Stimulated activated CD4-positive, alpha-beta T cell treated with anti-CD3 and anti-CD28 coated beads, Interleukin-1b, Interleukin-23, amount 100 ng/mL, for 1 hour (primary cell): ENCODE measurements at places on chromosomes 5 and 9.

DNA sequence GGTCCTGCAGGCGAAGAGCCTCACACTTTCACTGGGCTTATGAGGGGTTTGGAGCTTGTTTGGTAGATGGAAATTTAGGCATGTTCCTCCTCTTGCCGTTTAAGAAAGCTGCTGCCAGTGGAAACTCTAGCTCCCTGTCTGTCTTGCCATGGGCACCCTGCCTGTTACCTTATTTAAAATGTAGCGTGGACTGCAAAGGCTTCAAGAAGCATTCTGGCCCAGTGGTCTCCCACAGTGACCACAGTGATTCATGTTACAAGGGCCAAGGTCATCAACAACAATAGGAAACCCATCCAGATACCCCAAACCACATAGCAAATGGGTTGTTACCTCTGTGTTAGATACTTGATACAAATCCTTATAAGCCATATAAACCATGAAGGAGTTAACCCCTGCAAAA is 96.6 kb downstream of the DPYSL3 start:
- no peak for DNase-seq

DNA sequence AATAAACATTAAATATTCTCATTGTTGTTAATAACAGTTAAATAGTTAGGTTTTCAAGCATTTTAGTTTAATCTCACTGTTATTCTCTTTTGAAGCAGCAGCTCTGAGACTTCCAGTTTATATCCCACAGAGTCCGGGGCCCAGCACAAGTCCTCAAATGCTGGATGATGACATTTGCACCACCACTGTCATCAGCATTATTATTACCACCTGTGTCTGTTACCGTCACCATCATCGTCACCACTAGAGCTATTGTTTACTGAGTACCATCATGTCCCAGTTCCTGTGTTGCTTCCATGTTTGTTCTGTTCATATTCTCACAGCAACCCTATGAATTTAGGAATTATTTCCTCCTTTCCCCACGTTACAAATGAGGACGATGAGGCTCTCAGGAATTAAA is 169.2 kb upstream of the NR3C1 start:
- no peak for DNase-seq

GRCh38 chr9:124489222-124489621 is 18.0 kb downstream of the NR5A1 start:
- DNase-seq, result no peak

DNA sequence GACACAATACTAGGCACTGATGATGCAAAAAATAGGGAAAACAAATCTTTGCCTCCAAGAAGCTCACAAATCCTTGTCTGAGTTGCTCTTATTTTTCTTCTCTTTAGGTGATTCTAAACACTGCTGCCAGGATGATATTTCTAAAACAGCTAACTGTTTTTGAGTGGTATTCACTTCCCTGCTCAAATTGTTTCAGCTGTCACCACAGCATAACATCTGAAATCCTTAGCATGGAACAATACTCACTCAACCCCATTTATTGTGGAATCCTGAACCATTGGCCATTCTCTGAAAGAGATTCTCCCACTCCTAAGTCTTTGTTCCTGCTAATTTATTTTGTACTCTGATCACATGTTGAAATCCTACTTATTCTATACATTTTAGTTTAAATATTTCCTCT is 4.8 kb upstream of the SHOC1 start:
- no peak for DNase-seq

DNA sequence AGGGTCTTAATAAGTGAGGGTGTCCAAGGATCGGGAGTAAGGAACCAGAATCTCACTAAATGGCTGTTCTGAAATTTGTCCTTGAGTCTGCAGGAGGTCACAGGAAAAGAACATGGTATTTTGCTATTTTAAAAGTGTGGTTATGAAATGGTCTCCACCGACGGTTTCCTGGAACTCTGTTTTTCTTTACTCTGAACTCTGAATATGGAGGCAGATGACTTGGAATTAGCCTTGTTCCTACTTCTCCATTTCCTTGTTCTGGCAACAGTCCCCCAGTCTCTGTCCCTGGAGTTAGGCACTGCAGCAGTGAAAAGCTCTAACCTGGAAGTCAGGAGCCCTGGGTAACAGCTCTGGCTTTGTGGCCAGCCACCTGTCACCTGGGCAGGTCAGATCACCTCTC is 46.6 kb upstream of the C5orf58 start:
- no peak for DNase-seq

GRCh38 chr5:96875791-96876291 is 459 bp upstream of the ERAP2 start:
- DNase-seq, result no peak

DNA sequence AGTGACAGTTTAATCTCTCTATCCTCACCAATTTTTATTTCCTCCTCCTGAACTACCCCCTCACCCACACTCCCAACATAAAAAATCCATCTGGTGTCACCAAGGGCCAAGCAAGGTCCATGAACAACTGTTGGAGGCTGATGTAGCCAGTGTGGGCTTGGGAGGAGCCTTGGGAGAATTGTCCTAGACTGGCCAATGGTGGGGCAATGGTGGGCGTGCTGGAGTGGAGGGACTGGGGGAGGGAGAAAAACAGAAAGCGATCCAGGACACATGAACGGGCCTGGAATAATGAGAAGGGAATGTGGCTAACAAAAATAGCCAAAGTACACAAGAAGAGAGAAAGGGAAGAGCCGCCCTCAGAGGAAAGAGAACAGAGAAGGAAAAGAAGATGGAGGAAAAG is 272.6 kb downstream of the ENC1 start:
- no peak for DNase-seq

GRCh38 chr5:107296572-107296971 is 374.2 kb downstream of the EFNA5 start:
- no peak for DNase-seq

GRCh38 chr5:2579126-2579525 is 172.4 kb downstream of the IRX2 start:
- DNase-seq, result no peak

- no peak for DNase-seq
Measured at GRCh38 chr9:37719526-37719925, 34.1 kb upstream of the TRMT10B start.

GRCh38 chr9:87465816-87466215 is 31.9 kb upstream of the DAPK1 start:
- no peak for DNase-seq

DNA sequence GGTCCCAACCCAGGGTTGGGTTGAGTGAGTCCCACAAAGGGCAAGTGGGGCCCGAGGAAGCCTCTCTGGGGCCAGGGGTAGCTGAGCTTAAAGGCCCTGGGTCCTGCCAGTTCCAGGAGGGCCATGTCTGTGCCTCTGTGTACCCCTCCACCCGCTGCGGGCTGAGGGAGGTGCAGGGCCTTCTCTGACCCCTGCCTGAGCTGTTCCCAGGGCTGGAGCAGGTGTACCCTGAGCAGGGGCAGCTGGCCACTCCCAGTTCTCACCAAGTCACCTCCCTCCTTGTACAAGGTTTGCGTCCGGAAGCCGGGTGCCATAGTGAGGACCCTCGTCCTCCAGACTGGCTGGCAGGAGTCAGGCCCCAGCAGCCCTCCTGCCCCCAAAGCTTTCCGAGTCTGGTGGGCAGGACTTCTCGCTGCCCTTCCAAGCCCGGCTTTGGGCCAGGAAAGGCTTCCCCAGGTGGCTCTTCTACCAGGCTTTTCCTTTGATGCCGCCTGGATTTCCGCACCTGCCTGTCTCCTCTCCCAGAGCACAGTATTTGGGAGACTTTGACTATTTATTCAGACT is 9.2 kb upstream of the ENDOG start:
- no peak for DNase-seq

DNA sequence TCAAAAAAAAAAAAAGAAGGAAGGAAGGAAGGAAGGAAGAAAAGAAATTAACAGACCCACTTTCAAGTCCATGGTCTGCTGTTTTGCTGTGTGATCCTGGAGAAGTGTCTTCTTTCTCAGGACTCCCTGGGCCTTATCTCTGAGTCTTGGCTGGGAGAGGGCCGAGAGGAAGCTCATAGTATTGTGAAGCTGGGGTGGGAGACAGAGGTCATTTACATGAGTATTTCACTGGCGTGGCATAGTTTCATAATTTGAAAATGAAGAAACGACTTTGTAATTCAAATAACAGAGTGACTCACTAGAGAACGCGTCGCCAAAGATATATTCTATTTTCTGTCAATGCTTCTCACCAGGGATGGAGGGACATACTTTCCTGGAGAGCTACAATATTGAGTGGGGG is 2.4 kb upstream of the C9orf50 start:
- DNase-seq, result no peak

DNA sequence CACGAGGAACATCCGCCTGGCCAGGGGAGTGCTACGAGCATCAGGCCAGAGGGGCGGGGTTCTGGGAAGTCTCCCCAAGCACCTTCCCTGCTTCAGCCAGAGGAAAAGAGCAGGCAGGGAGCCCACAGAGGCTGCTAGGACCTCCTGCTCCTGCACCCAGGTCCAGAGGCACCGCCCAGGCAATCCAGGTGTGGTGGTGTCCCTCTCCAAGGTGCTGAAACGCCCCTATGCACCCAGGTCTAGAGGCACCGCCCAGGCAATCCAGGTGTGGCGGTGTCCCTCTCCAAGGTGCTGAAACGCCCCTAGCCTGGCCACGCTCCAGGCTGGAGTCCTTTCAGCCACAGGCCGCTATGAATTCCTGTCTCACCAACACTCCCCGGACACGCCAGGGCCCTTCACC is 10.7 kb upstream of the UBAC1 start:
- DNase-seq, result no peak
